Lung (tissue), 17 donors: ENCODE measurements at places on chromosomes 1 and 21. TPM values are rescaled to one million over a fixed set of nuclear protein-coding genes. Genes with fewer than 3 reads are reported as not detected.

DNA sequence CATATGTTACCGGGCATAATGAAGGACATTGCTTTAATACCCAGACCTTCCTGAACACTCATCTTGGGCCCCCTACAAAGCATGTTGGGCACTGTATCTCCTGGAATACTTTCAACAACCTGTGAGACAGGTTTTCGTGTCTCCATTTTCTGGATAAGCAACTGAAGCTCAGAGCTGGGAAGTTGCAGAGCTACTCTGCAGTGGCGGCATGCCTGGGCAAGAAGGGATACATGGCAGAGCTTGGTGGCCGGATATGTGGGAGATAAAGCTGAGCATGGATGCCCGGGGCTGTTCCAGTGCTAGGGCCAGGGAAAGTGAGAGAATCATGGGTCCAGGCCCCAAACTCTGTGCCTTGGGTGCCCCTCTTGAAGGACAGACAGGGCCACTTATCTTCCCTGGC is 71.6 kb upstream of the KCND3 start:
- DNase-seq = no peak

- no peak for DNase-seq
Observed at GRCh38 chr1:17883662-17884395, 128.7 kb downstream of the ACTL8 start.

DNA sequence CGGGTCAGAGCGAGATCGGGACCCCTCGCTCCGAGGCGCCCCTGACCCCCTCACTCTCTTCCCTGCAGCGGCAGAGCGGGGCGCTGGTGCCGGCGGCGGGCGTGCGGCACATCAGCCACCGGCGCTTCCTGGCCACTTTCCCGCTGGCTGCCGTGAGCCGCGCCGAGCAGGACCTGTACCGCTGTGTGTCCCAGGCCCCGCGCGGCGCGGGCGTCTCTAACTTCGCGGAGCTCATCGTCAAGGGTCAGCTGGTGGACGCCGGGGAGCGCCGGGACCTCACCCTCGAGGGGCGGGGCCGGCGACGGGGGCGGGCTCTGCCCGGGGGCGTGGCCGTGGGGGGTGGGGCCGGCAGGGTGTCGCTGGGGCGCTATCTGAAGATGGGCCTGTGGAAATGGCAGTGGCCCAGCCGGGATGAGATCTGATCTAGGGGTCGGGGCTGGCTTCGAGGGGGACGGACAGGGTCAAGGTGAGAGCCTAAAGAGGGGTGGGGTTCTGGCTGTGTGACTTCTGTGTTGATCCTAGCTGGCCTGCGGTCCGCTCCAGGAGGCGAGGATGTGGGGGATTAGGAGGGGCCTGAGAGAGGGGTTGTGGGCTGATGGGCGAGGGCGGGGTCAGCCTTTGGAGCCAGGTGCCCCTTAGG is 23.6 kb downstream of the PTPRU start:
- peak; percentile 45 for DNase-seq

DNA sequence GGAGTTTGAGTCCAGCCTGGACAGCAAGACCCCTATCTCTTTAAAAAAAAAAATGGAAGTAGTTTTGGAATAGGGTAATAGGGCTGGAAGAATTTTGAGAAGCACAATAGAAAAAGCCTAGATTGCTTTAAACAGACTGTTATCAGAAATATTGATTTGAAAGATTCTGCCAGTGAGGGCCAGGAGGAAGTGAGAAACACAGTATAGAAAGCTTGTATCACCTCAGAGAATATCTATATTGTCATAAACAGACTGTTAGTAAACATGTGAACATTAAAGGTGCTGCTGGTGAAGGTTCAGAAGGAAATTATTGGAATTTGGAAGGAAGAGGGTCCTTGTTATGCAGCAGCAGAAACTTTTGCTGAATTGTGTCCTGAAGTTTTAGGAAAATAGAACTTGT is 24.8 kb upstream of the PSEN2 start:
- no peak for DNase-seq

- no peak for DNase-seq
Observed at GRCh38 chr1:70033266-70033873, 172.0 kb downstream of the LRRC40 start.

CYP4A22 gene
- 0.18 TPM for total RNA-seq

RAB3B gene
- total RNA-seq = 0.18 TPM

ATP5IF1 gene
- total RNA-seq = 122 TPM
